ENCODE measurements at places on chromosomes 7 and 10.

DNA sequence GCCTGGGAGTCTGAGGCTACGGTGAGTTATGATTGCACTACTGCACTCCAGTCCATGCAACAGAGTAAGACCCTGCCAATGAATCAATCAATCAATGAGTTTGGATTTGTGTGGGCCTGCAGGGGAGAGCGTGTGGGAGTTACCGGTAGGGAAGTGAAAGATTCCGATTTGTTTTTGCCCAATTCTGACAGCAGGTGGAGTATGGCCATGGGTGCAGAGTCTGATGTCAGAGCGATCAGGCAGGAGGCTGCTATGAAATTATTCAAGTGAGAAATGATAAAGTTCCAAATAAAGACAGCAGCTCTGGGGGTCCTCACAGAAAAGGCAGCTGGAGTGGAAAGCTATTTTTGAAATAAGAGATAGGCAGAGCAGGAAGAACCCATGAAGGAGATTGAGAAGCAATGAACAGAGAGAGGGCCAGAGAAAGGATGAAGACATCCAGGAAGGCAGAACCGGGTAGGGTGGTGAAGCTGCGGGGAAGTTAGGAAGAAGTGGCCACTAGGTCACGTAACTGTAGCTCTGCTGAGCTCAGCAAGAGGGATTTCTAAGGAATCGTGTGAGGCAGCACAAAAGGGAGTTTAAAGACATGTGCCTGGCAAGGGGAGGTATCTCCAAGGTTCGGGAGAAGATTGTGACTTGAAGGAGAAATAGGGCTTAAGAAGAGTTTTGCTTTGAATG is 93.7 kb upstream of the NMT2 start:
- peak; percentile 65 for DNase-seq

- no peak for DNase-seq
These were observed 149.9 kb downstream of the WDR37 start for GRCh38 chr10:1206101-1206500.

DNA sequence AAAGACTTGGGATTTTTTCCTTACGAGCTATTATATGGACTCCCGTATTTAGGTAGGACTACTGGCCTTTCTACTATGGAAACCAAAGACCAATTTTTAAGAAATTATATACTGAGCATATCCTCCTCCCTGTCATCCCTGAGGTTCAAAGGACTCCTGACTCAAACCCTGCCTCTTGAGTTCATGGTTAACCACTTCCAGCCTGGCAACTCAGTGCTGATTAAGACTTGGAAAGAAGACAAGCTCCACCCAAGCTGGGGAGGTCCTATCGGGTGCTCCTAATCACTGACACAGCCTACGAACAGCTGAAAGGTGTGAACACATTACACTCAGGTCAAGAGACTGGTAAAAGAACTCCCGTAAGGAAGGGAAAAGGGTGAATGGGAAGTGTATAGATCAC is 66.8 kb downstream of the LYZL2 start:
- DNase-seq, result no peak

GRCh38 chr10:100172349-100172748 is 13.5 kb downstream of the ERLIN1 start:
- DNase-seq, result no peak

- no peak for DNase-seq
These were observed 157.3 kb downstream of the USP6NL start for GRCh38 chr10:11454160-11454559.

GRCh38 chr10:1290071-1290471 is 233.9 kb downstream of the WDR37 start:
- no peak for DNase-seq

GRCh38 chr10:25056726-25057125 is 40.3 kb downstream of the THNSL1 start:
- no peak for DNase-seq

GRCh38 chr7:100735730-100736129 is 2.3 kb downstream of the ZAN start:
- DNase-seq, result no peak

Data from fibroblast of pulmonary artery (primary cell).